ENCODE measurements at places on chromosomes 13 and 19.

DNA sequence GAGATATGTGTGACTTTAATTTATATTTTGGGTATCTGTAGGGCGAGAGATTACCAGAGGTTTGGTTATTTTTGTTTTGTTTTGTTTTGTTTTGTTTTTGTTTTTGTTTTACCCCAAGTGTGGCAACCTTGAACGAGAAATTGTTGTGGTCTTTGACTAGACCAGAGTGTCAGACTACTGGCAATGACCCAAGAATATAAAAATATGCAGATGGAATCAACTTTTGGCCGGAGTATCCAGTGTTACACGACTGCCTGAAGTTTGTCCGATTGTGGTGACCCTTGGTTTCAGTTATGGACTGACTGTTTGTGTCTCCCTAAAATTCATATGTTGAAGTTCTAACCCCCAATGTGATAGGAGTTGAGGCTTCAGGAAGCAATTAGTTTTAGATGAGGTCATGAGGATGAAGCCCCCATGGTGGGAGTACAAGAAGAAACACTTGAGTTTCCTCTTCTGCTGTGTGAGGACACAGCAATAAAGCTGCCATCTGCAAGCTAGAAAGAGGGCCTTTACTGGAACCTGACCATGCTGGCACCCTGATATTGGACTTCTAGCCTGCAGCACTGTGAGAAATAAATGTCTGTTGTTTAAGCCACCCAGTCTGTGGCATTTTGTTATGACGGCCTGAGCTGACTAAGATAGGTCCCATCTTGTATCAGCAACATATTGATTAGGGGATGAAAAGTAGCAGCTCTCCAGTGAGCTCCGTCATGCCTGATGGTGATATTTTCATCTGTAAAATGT, 261.7 kb downstream of the MTUS2 start:
- no peak for DNase-seq

GRCh38 chr13:75657111-75657510, 21.0 kb downstream of the LMO7 start:
- no peak for DNase-seq

DNA sequence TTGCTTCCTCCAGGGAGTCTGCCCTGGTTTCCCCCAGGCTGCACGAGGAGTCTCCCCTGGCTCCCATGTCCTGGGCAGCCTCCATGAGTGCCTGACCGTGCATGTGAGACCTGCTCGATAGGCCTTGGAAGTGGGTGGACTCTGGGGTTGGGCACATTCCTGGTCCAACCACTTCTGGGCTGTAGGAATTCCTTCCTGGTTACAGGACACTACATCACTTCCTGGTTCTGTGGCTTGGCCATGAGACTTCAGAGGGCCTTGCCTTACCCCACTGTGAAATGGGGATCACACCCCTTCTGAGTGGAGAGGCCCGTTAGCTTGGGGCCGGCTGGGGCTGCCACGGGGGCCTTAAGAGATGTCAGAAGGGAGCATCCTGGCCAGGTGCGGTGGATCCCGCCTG, 4.0 kb upstream of the ZNF628 start:
- DNase-seq: no peak

DNA sequence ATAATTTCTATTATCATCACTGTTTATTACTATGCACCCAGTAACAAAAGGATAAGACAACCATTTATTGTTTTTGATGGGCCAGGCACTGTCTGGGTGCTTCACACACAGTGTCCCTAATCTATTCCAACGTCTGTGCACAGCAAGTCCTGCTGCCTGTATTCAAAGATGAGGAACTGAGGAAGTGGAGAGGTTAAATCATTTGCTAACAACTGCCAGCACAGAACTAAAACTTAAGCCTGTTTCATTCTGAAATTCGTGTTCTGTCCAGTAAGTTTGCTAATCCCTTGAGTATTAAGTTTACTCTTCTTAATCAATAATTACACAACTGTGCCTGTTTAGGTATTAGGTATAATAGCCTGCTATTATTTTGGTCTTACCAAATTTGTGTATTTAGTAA, 41.9 kb downstream of the TEX26 start:
- DNase-seq: no peak

- no peak for DNase-seq
Observed at GRCh38 chr13:101631395-101631794, 178.9 kb downstream of the ITGBL1 start.

GRCh38 chr13:26762745-26763345, 2.3 kb upstream of the GPR12 start:
- no peak for DNase-seq

All from activated naive CD4-positive, alpha-beta T cell treated with Interleukin-2 at 50 U/mL for 16 hours (primary cell).